ENCODE measurements at places on chromosomes 6 and 20.

GRCh38 chr20:1696521-1697209 lies 39.1 kb upstream of the SIRPG start:
- DNase-seq: no peak

DNA sequence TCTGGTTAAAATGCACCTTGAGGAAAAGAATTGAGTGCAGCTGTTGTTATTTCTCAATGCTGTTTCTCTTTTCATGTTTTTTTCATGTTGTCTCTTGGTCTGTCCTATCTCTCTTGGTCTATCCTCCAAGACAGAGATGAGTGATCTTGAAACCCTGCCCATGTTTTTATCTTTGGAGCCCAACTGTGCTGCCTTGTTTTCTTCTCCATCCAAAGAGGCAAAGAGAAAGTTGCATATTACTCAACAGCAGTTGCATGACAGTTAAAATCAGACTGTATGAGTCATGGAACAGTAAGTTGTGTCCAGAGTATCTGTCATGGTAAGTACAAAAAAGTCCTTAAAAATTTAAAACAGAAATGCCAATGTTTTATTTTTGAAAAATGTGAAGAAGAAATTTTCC lies 26.2 kb downstream of the BCAS1 start:
- DNase-seq: no peak

GRCh38 chr20:20371681-20372080 lies 3.8 kb downstream of the INSM1 start:
- DNase-seq: no peak

- DNase-seq: no peak
Measured at GRCh38 chr6:140077827-140078560, 703.5 kb upstream of the CITED2 start.

- no peak for DNase-seq
Measured at GRCh38 chr6:144195671-144196270, 45.5 kb downstream of the STX11 start.

Data from activated naive CD8-positive, alpha-beta T cell treated with anti-CD3 and anti-CD28 coated beads for 36 hours (primary cell).